ENCODE measurements at places on chromosomes 6 and 20.

GRCh38 chr6:51535327-51535726 is 552.1 kb downstream of the PKHD1 start:
- no peak for DNase-seq

GRCh38 chr20:32855387-32855786 is 3.3 kb upstream of the EFCAB8 start:
- no peak for DNase-seq

DNA sequence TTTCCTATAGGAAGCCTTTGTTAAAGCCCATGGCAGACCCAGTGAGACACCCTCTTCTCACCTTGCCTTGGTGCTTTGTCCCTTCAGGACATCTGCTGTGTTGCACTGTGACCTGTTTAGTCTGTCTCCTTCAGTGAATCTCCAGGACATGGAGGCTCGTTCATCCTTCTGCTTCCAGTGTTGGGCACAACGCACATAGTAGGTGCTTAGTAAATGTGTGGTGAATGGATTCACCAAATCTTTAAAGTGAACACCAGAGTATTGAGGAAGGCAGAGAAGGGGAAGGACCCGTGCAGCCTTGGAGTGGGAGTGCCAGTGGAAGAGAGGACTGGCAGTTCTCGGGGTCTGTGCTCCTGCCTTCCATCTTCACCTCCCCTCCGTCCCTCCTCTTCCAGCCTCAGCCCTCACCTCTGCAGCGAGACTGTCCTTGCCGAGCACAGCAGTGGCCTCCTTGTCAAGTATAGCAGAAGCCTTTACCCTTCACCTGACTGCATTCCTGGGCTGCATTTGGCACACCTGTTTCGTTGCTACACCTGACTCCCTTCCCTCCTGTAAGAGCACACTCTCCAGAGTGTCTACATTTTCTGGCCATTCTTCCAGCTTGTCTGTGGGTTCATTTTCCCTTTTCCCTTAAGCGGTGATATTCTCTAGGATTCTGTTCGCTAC is 49.2 kb downstream of the ARID1B start:
- DNase-seq = no peak

GRCh38 chr6:147390909-147391536 is 117.5 kb upstream of the SAMD5 start:
- DNase-seq = no peak

- no peak for DNase-seq
Observed at GRCh38 chr6:3138341-3138740, 19.0 kb downstream of the TUBB2A start.

- DNase-seq = no peak
Observed at GRCh38 chr6:8549074-8549790, 113.9 kb upstream of the SLC35B3 start.

GRCh38 chr20:17345321-17345720 is 118.5 kb downstream of the PCSK2 start:
- peak; percentile 65 for DNase-seq

Measured in AG09319 (cell line).